Stimulated activated CD4-positive, alpha-beta T cell treated with anti-CD3 and anti-CD28 coated beads, Interleukin-12 subunit alpha, Interleukin-12 subunit beta, amount 100 ng/mL, for 4 hours (primary cell): ENCODE measurements at places on chromosomes 7 and 10.

GRCh38 chr7:12650080-12650479, 37.4 kb upstream of the ARL4A start:
- DNase-seq: no peak

- no peak for DNase-seq
Observed at GRCh38 chr10:126384269-126384873, 3.9 kb downstream of the ADAM12 start.

DNA sequence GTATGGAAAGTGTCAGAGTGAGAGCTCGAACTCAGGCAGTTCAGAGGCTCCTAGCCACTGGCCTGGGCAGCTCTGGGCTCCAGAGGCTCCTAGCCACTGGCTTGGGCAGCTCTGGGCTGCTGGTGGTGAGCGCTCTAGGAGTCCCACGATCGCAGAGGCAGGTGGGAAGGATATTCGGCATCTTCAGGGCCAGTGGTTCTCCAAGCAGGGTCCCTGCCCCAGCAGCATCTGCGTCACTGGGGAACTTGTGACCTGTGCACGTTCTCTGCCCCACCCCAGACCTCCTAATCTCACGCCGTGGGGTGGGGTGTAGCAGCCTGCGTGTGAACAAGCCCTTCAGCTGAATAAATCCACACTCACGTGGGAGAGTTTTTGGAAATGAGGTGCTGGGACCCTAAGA, 25.2 kb upstream of the BTBD16 start:
- DNase-seq: no peak

DNA sequence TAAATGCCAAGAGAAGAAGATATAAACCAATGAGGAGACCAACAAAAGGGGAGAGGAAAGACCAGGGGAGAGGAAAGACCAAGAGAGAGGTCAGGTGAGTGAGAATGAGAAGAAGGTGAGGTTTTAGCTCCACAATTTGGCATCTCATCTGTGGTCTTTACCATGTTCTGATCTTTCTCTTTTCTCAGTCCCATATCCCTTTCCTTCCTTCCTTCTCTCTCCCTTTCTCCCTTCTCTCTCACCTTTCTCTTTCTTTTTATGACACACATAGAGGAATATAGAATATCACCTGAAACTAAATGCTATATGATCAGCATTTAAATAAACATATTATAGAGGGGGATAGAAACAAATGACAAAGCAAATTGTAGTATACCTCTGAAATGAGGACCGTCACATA, 57.4 kb downstream of the ATE1 start:
- DNase-seq: no peak

DNA sequence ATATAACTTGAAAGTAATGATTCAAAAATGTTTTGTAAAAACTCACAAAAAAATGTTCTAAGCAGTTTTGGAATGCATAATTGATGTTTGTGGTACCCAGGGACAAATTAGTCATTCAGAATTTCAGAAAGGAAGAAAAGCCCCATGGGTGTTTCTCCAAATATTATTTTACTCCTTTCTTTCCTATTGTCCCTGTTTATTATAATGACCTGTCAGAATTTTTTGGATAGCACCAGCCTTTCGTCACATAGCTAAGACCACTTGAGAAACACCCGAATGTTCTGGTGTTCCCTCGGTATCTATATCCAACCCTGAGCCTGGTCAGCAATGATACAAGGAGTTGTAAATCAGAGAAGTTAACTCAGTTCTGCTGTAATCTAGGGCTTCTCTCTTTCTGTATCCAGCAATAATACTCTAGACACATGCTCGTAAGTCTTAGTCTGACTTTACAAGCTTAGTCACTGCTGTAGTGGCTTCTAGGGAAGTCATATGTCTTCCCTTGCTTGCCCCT, 64.8 kb upstream of the MEOX2 start:
- DNase-seq: no peak

DNA sequence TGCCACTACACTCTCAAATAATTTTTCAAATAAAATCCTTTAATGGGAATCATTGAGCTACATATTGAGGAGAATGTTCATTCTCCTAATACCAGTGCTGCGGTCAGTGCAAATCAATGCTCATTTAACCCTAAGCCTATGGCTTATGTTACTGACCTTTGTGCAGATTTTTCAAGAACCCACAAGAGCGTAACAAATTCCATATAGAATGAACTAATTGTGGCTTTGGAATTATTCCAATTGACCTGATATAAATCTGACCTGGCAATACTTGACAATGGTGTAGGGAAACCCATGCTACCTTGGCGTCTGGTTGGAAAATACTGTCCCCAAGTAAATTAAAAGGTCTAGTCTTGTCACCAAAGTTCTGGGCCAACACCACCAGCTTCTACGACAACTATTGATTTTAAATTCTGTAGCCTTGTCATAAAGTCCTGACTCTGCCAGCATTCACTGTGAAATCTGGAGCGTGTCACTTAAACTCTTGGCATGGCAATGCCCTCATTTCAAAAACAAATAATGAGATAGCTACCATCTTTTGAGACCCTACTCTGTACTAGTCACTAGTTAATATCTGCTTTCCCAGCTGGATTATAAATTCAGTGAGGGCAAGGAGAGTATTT, 320.9 kb downstream of the AHR start:
- no peak for DNase-seq

DNA sequence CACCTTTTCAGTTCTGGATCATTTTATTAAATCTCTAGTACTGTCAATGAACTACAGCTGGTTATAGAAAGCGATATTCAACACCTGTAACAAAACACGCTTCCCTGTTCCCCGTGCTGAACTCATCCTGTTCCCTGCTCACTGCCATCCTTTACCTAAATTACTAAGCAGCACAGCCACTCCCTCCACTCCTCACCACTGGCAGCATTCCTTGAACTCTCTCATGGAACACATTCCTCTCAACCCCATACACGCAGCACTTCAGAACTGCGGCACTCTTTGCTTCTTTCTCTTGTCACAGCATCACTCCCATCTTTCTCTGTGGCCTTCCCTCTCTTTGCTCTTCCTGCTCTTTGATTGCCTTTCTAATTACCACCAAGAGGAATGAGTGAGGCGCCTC, 27.4 kb downstream of the RELN start:
- DNase-seq: no peak

DNA sequence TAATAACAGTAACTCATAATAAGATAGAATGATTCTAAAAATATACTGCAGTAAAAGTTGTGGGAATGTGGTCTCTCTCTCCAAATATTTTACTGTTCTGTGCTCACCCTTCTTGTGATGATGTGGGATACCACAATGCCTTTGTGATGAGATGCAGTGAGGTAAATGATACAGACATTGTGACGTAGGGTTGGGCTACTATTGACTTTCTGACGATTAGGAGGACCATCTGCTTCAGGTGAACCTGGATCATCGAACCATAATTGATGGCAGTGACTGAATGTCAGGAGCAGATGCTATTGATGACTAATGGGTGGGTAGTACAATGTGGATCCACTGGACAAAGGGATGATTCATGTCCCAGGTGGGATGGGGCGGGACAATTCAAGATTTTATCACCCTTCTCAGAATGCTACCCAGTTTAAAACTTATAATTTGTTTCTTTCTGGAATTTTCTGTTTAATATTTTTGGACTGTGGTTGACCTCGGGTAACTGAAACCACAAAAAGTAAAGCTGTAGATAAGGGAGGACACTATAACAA, 73.9 kb upstream of the ARMC3 start:
- no peak for DNase-seq

GRCh38 chr7:27767374-27767773, 27.4 kb downstream of the TAX1BP1 start:
- no peak for DNase-seq

DNA sequence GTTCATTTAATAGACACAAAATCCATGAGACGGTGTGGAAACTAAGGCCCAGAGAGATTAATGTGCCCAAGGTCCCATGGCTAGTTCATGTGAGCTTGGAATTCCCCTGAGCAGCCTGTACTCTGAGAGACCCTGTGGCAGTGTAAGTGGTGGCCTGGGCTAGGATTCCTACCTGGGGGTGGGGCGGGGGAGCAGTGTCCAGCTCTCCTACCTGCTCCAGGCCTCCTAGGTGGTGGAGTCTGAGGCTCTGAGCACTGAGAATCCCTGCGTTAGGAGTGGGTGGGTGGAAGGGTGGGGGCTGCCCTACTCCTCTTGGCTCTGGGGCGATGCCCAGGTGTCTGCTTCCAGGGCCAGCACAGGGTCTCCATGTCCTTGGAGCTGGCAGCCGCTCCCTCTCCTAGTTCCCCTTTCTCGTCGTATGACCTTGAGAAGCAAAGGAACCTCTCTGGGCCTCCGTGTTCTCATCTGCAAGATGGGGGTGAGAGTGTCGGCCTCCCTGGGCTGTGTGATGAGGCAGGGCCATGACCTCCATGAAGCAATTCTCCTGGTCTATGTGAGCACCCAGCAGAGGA, 2.5 kb downstream of the SNCG start:
- no peak for DNase-seq

DNA sequence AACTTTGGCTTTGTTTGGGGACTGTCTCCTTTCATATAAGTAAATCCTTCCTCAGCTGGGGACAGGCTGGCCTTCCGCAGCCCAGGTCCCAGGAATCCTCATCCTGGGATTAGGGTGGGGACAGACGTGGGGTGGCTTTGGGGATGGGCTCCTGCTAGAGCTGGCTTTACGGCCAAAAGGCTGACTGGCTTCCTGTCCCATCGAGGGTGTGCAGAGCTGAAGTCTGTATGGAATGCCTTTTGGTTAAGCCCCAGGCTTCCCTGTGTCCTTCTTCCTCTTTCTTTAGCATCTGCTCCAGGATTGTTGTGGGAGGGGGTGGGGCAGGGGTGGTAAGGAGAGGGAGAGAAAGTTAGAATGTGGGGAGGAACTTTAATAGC, 59.4 kb upstream of the AQP1 start:
- no peak for DNase-seq

- DNase-seq: no peak
Observed at GRCh38 chr10:93039721-93040120, 20.9 kb upstream of the CYP26C1 start.

- peak; percentile 21 for DNase-seq
Observed at GRCh38 chr10:95560278-95561176, 644 bp downstream of the SORBS1 start.

DNA sequence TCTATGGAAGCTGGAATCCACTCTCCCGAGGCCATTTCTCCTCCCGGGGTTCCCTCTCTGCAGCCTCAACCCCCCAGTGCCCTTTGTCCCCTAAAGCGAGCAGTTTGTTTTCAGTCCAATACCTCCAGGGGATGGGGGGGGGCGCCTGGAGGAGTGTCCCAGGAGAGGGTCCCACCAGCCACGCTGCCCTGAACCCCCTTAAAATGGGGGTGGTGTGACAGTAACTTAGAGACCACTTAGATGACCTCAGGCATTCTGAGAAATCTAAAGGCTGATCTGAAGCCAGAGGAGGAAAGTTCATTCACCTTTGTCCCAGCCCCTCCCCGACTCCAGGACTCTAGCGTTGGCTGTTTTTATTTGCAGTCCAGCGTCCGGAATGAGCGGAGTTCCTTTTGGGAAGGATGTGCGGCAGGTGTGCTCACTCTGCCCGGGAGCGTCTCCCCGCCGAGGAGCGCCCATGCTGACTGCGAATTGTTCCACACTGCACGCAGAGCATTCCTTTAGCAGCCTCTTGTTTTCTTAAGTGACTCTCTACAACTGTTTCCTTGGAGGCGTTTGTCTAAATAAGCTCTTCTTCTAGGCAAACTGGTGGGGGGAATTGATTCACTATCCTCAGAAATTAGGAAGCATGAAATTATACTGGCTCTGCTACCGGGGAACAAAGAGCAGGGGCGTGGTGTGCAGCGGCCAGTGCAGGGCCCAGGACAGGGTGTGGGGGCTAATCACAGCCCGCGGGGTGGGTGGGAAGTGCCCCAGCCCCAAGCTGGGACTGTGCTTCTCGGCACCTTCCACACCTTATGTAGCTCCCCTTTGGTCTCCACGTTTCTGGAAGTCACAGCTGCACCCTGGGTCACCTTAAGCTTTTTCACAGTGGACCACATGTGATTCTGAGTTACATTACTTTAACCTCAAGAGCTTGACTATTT, 46.3 kb downstream of the SYPL1 start:
- DNase-seq: no peak

- no peak for DNase-seq
Observed at GRCh38 chr10:103504181-103504783, 10.8 kb downstream of the NEURL1 start.

GRCh38 chr7:26525398-26526264, 234.0 kb downstream of the SNX10 start:
- no peak for DNase-seq

DNA sequence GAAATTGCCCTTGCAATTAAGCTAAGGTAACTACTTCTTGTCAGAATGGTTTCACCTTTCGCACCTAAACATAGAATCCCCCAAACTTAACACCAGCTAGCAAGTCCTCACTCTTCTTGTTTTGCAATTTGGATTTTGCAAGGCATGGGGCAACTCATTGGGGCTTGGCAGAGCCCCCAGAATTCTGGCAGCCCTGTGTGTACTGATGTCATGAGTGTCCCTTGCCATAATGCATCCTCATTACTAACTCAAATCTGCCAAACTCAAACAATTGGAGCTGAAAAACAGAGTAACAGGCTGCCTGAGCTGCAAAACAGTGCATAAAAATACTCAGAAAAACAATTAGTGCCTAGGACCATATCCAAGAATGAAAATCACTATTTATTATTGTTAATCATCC, 7.9 kb upstream of the XPNPEP1 start:
- no peak for DNase-seq

- DNase-seq: no peak
Observed at GRCh38 chr10:91711885-91712680, 79.2 kb upstream of the PPP1R3C start.

GRCh38 chr7:36260481-36260880, 107.4 kb downstream of the EEPD1 start:
- no peak for DNase-seq

DNA sequence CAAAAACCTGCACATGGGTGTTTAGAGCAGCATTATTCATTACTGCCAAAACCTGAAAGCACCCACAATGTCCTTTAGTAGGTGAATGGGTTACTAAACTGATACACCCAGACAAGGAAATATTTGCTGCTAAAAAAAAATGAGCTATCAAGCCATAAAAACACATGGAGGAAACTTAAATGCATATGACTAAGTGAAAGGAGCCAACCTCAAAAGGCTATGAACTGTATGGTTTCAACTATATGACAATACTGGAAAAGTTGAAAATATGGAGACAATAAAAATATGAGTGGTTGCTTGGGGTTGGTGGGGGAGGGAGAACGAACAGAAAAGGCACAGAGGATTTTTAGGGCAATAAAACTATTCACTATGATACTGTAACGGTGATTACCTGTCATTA, 291.0 kb downstream of the TNS3 start:
- no peak for DNase-seq

GRCh38 chr10:125024497-125025234, 82.7 kb downstream of the ZRANB1 start:
- DNase-seq: no peak
